ENCODE measurements at places on chromosomes 3 and 15.

GRCh38 chr3:156678197-156678596, 3.8 kb downstream of the TIPARP start:
- H3K4me3 ChIP-seq: no peak overlapping the region
- H3K27ac ChIP-seq: no peak overlapping the region
- H3K27me3 ChIP-seq: no peaks in the 10 kb centered on the region
- peaks cover 7% of the 10 kb centered on the region for H3K4me1 ChIP-seq

GRCh38 chr3:149792452-149793270, at the start of gene ANKUB1:
Gene ANKUB1 (minus strand): TSS chr3:149792554. CDS start chr3:149792366, 188 bp downstream.
- H3K4me3 ChIP-seq: no peak within 1 kb of the TSS
- H3K4me1 ChIP-seq: no peaks in the 10 kb centered on the region
- no peak within 1 kb of the TSS for H3K27ac ChIP-seq
- no peaks in the 10 kb centered on the region for H3K27me3 ChIP-seq
- H3K36me3 ChIP-seq: no peaks in the 10 kb centered on the region

- H3K27me3 ChIP-seq: no peaks in the 10 kb centered on the region
- DNase-seq: no peak
- H3K27ac ChIP-seq: no peak overlapping the region
These were observed 618.6 kb downstream of the NAALADL2 start for GRCh38 chr3:175477651-175478224.

- H3K4me3 ChIP-seq: no peak overlapping the region
- DNase-seq: no peak
These were observed 284.4 kb downstream of the KCNH8 start for GRCh38 chr3:19432669-19433068.

DNA sequence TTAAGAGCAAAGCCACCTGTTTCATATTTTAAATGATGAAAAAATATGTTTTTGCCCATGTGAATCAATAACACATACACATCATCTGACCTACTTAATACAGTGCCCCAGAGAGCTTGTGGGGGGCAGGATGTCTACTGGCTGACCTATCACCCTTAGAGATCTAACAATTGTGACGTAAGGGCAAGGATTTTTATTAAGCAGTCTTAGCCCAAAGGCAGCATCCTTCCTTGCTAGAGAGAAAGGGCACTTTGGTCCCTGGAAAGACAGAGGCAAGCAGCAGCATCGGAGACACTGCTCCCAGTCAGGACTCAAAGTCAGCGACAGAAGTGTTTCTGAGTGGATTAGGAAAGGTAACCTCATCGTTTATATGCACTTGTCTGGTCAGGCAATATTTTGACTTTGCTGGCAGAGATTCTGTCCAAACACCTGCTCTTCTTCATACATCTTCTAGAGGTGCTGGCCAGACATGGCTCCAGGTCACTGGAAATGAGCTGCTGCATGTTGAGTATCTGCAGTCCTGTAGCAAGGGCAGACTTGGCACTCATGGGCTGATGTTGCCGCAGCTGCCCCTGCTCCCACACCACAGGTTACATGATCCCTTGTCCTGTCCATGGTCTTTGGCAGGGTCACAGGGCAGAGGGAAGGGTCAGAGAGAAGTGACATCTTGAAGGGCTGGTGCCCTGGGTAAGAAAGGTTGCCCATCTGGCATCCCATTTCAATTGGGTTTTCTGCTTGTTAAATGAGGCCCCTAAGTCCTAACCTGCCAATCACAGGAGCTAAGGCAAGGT, 1.8 kb downstream of the CXCR6 start:
- no peak overlapping the region for H3K4me3 ChIP-seq
- no peaks in the 10 kb centered on the region for H3K27me3 ChIP-seq
- no peak for DNase-seq
- H3K4me1 ChIP-seq: no peaks in the 10 kb centered on the region

- no peak for DNase-seq
- H3K27ac ChIP-seq: no peak overlapping the region
- H3K4me1 ChIP-seq: no peaks in the 10 kb centered on the region
These were observed 26.6 kb downstream of the USP50 start for GRCh38 chr15:50519740-50520425.

- no peak overlapping the region for H3K27ac ChIP-seq
- no peaks in the 10 kb centered on the region for H3K4me1 ChIP-seq
- no peaks in the 10 kb centered on the region for H3K27me3 ChIP-seq
- H3K36me3 ChIP-seq: no peaks in the 10 kb centered on the region
- no peak overlapping the region for H3K4me3 ChIP-seq
These were observed 205.4 kb downstream of the PDZRN3 start for GRCh38 chr3:73419179-73419803.

GRCh38 chr15:101456057-101456739, 33.3 kb downstream of the PCSK6 start:
- no peak overlapping the region for H3K4me3 ChIP-seq
- H3K27ac ChIP-seq: no peak overlapping the region
- H3K4me1 ChIP-seq: no peaks in the 10 kb centered on the region
- no peaks in the 10 kb centered on the region for H3K36me3 ChIP-seq

DNA sequence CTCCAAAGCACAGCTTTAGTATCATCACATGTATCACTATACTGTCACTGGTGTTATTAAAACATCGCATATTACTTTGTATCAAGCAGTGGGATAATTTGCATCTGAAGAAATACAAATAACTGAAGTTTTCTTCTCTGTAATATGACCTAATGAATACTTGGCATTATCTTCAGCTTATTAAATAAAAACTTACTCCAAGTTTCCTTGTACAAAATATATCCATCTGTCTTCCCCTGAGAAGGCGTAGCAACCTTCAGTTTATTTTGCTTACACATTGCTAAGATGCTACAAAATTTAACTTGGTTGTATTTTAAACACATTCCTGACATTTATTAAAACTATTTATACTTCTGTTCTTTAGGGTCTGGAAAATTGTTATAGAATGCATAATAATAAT, 13.7 kb downstream of the FGF7 start:
- H3K4me1 ChIP-seq: no peaks in the 10 kb centered on the region
- no peaks in the 10 kb centered on the region for H3K27me3 ChIP-seq
- H3K4me3 ChIP-seq: no peak overlapping the region
- no peaks in the 10 kb centered on the region for H3K36me3 ChIP-seq

- no peak for DNase-seq
- no peak overlapping the region for H3K4me3 ChIP-seq
- H3K27ac ChIP-seq: no peak overlapping the region
- no peaks in the 10 kb centered on the region for H3K36me3 ChIP-seq
These were observed 35.1 kb upstream of the FRMD4B start for GRCh38 chr3:69420781-69421520.
